SJCRH30 (cell line): ENCODE measurements at places on chromosomes 2 and 18. TPM values are rescaled to one million over a fixed set of nuclear protein-coding genes. Genes with fewer than 3 reads are reported as not detected.

- DNase-seq, result no peak
Observed at GRCh38 chr2:47112665-47113435, 42.3 kb downstream of the STPG4 start.

- DNase-seq, result no peak
Observed at GRCh38 chr2:122139739-122140420, 384.4 kb downstream of the TSN start.

GRCh38 chr18:13217466-13217961 lies 1.0 kb upstream of the LDLRAD4 start:
- peak; percentile 30 for DNase-seq

DNA sequence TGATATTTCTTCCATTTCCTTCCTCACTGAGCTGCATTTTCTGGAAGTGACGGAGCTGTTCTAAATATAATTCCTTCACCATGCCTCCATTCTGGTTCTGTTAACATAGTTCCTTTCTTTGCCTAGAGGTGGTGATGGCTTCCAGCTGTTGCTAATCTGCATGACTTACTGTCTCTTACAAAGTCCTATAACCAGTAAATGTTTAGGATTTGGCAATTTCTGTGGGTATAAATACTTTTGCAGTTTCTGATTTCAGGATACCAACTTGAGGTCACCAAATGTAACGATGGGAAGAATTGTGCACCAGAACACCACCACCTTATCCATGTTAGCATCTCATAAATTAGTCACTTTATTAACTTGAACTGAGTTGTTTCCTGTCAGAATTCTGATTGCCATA lies 101.7 kb upstream of the FN1 start:
- DNase-seq, result peak; percentile 37

- DNase-seq, result no peak
Observed at GRCh38 chr18:51127664-51128063, 69.8 kb downstream of the MEX3C start.

GRCh38 chr18:41484069-41484468 lies 471.0 kb upstream of the PIK3C3 start:
- no peak for DNase-seq

GRCh38 chr18:49002881-49003280 lies 52.1 kb upstream of the SMAD7 start:
- DNase-seq, result no peak

GRCh38 chr18:4524096-4524495 lies 69.0 kb upstream of the DLGAP1 start:
- DNase-seq, result no peak

DNA sequence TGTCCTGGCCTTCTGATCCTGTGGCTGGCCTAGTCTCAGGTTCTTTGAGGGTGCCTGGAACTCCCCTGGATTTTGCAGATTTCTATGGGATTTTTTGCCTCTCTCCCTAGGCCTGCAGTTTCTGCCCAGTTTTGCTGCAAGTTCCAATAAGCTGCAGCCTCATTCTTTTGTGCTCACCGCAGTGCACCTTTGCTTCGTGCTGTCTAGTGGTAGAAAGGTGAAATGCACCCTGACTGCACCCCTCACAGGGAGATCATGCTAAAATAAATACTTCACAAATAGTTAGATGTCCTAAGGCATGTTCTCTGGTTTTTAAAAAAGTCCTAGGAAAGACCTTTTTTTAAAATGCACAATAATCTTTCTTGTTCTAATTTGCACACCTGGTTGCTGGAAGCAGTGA lies 72.5 kb downstream of the GNAL start:
- DNase-seq, result no peak

DNA sequence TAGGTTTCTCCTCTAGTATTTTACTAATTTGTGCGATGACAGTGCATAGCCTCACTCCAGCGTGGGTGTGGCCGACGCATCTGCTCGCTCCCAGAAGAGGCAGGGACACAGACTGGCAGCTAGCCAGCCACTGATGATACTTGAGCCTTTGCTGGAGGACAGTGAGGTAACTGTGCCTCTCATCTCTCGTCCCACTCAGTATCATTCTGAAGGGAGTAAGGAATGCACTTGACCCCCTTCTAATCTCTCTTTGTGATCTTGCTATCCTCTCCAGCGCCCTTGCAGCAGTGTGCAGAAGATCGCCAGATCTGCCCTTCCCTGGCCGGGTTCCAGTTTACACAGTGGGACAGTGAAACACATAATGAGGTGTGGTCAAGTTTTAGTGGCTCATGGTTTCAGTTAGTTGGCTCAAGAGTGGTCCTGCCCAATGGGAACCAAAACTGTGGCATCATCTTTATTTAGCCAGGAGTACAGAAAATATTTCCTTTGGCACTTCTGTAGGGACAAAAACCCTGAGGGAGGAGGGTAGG lies 17.5 kb downstream of the NCAPH start:
- peak; percentile 80 for DNase-seq

DNA sequence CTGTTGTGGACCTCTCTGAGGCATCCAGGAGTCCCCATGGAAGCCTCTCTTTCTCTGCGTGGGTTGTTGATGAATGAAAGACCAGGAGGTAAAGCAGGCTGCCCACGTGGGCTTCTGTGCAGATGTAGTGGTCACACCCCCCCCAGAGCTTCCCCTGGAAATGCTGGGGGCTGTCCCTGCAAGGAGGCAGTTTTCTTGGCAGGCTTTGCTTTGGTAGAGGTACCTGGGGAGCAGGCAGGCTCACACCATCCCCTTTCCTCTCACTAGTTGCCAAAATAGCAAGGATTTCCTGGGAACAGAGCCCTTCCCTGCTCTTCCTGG lies 97.6 kb upstream of the MAP3K20 start:
- DNase-seq, result no peak

- DNase-seq, result no peak
Observed at GRCh38 chr2:235776531-235776930, 282.7 kb downstream of the AGAP1 start.

DNA sequence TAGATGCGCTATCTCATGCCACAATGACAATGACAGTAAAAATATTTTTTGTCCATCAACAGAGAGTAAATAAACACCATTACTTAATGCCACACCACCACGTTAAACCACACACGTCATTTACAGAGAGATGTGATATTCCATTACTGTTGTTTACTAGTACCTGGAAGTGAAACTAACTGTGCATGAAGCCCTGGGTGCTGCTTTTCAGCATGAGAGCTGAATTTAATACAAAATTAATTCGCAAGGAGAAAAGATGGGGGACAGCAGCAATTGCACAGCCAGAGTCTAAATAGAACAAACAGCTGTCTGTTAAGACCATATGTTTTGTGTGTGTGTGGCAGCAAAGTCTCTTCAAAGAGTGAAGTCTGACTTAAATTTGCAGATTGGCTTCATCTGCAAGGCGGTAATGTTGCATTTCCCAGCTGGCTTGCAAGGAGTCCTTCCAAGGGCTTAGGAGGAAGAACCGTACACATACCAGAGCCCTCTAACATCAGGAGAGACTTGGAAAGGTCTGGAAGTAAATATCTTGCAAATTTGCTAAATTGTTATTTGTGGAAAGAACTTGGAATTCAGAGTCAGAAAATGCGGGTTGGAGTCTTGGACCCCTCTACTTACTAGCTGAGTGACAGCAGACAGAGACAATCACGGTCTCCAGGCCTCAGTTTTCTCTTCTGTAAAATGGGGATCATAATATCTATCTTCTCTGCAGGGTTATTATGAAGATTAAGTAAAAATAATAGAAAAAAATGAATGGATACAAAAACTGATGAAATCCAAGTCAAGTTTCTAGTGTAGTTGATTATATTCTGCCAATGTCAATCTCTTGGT lies 127.6 kb downstream of the ALPK2 start:
- DNase-seq, result no peak

- no peak for DNase-seq
Observed at GRCh38 chr2:217332866-217333265, 473.0 kb upstream of the TNP1 start.

DNA sequence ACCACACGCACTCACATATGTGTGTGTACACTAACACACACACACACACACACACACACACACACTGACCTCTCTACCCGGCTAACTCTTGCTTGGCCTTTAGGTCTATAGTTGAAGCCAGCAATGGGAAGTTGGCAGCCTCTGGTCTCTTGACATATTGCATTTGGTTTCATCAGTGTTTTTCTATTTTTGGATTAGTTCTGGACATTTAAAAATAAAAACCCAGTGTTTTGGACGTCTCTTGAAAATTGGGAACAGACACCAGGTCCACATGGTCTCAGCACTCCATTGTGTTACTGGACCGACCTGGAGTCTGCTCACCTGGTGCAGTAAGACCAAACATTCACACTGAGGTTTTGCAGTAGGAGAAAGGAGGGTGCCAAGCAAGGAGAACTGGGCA lies 50.4 kb upstream of the AFF3 start:
- DNase-seq, result no peak

DNA sequence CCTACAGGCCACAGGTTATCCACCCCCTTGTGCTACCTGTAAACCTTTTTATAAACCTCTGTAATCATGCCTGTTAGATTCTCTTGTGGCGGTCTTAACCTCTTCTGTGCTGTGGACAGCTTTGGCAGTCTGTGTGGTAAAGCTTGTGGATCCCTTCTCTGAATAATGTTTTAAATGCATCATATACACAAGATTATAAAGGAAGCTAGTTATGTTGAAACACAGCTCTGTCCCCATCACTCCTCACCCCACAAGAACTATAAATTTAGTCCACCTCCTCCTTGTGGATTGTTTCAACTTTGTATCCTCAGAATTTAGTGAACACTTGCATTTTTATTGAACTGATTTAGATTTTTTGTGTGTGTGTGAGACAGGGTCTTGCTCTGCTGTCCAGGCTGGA lies 107.7 kb downstream of the ICA1L start:
- DNase-seq, result no peak

- DNase-seq, result no peak
Observed at GRCh38 chr2:149438330-149438960, 108.1 kb downstream of the LYPD6 start.

DNA sequence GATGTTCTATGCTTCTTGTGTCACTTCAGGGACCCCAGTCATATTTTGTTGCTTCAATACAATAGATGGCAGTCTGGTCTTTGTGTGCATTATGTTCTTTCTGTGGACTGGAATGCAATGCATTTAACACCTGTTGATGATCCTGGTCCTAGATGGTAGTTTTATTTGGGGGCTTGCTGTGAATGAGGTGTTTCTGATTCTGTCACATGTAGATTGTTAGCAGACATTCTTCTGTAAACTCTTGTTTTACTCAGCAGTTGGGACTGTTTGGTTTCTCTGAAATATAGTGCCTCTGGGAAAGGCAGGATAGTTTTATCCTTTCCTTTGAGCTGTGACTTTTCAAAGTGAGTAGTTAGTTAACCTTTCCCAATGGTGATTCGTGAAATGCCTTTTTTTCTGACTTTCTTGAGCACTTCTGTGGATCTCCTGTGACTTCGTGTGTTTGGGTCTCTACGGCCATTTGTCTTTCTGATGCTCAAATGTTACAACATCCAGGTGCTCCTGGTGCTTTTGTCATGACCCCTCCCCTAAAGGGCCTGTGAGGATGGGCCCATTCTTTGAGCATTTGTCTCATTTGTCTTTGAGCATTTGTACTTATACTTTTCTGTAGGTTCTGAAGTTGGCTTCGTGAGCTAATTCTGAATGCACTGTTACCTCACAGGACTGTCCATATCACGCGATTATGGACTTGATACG lies 20.8 kb downstream of the ADNP2 start:
- no peak for DNase-seq

DNA sequence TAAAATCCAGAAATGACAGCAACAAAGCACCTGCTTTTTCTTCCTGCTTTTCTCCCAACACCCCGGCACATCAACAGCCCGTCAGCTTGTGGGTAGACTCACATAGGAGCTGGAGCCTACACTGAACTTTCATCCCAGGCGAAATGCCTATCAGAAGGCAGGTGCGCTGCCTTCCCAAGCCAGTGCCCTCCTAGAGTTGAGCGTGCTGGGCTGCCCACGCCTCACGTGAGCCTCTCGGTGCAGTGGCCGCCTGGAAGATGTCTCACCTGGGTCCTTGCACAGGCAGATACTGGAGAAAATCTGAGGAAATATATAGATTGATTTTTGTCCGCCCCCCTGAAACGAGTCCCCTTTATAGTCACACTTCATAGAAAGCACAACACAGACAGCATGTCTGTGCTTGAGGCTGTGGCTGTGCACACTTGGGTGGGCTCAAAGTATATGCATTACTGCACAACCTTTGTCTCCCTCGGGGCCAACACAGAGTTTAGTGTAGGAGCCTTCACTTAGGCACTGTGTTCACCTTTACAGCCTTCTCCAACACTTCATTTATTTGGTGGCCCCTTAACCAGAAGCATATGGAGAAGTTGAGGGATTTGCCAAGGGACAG lies 112.5 kb downstream of the SMAD7 start:
- no peak for DNase-seq

DNA sequence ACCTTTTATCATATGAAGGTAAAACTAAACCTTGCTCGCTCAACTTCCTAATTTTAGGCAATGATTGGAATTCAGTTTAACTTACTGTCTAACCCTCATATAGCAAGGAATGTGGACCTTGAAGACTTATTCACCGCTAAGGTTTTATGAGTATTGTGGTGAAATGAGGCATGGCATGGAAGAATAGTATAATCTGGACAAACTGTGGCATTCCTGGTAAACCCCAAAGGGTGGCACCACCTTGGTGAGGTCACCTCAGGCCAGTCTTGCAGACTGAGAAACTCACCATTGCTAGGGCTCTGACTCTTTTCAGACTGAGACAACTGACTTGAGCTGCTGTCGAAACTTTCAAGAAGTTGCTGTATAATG lies 51.1 kb upstream of the EHBP1 start:
- DNase-seq, result no peak

DNA sequence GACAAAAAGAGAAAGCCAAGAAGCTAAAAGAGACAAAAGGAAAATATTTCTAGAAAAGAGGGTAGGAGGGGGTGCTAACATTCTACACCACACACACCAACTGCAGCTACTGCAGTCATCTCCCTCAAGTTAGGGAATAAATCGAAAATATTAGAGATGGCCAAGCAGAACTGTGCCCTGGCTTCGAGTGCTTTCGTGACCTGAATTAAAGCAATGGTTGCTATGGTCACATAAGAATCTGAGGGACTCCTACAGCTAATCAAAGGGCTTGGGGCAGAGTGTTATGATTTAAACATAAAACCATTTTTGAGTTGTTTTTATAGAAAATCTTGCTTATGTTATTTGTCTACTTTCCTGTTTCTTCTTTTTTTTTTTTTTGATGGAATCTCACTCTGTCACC lies 159.6 kb upstream of the HNRNPA3 start:
- no peak for DNase-seq

- DNase-seq, result no peak
Observed at GRCh38 chr18:25029802-25030201, 322.2 kb downstream of the ZNF521 start.

DOK6 gene
- total RNA-seq, result 0.03 and 0.47 TPM in 2 replicates

QPCT gene
- 3.1 and 3.2 TPM in 2 replicates for total RNA-seq

TNS1 gene
- total RNA-seq, result 2.5 and 3.0 TPM in 2 replicates

SERPINB11 gene
- total RNA-seq, result not detected in 2 replicates

INHBB gene
- not detected in 2 replicates for total RNA-seq

SP140 gene
- total RNA-seq, result 0.12 and 0.25 TPM in 2 replicates

MYL12B gene
- total RNA-seq, result 106 and 118 TPM in 2 replicates

USP37 gene
- 30.2 and 34.9 TPM in 2 replicates for total RNA-seq

REG1B gene
- not detected in 2 replicates for total RNA-seq

USP14 gene
- 23.1 and 24.9 TPM in 2 replicates for total RNA-seq

LBX2 gene
- 0.58 and 1.3 TPM in 2 replicates for total RNA-seq

PROKR1 gene
- total RNA-seq, result 0.03 TPM in 1 of 2 replicates, not detected in the other

PLB1 gene
- 0.61 and 0.79 TPM in 2 replicates for total RNA-seq

KCNJ3 gene
- total RNA-seq, result not detected in 2 replicates

RNF152 gene
- total RNA-seq, result 20.8 and 22.9 TPM in 2 replicates

ERBB4 gene
- total RNA-seq, result 0.73 and 3.0 TPM in 2 replicates

NT5DC4 gene
- total RNA-seq, result not detected in 2 replicates

TRPM8 gene
- 0.10 and 0.18 TPM in 2 replicates for total RNA-seq

CCDC121 gene
- 6.6 and 8.4 TPM in 2 replicates for total RNA-seq
